ENCODE measurements at places on chromosomes 12 and 14.

- no peak for DNase-seq
Observed at GRCh38 chr12:85794531-85794930, 41.7 kb downstream of the RASSF9 start.

DNA sequence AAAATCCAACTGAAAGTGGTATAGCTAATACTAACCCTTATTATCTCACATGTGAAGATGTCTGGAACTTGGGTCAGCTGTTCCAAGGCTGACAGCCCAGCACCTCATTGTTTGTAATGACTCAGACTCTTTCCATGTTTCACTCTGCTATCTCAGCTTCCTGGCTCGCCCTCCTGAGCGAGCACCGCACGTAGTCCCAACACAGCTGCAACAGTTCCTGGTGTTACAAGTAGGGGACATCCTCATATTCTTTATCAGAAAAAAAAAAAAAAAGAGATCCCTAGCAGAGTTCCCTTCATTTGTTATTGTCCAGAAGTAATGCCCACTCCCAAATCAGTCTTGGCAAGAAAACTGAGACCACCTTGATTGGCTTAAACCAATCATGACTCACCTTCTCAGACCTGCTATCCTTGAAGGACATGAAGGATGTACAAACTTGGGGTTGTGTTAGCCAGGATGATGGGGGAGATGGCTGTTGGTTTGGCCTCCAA is 92.5 kb downstream of the ADCK1 start:
- DNase-seq, result no peak

- peak; percentile 90 for DNase-seq
Observed at GRCh38 chr12:56631790-56632700, 1.9 kb upstream of the BAZ2A start.

GRCh38 chr14:58108717-58109116 is 43.3 kb downstream of the ARMH4 start:
- no peak for DNase-seq

Data from endodermal cell (in vitro differentiated cells).